ENCODE measurements at places on chromosomes 4 and X.

DNA sequence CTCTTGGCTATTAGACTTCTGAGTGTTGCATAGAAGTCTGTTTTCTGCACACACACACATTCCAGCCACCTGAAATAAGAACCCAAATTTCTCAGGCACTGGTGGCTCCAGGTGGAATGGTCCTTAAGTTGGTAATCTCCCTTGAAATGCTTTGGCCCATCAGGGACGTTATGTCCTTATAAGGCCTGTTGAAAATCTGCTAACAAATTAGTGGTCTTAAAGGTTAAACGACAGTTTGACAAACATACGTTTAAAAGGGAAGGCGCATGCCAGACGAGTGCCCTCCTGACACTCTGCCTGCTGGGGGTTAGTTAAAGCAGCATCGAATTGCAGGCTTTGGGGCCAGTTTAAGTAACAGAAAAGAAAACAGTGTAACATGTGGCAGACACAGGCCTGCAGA is 125.0 kb downstream of the TBX22 start:
- no peak for DNase-seq

- DNase-seq, result no peak
Measured at GRCh38 chr4:88415982-88416381, 37.3 kb downstream of the HERC6 start.

GRCh38 chrX:17579026-17579425 is 158.3 kb upstream of the SCML1 start:
- DNase-seq, result no peak

DNA sequence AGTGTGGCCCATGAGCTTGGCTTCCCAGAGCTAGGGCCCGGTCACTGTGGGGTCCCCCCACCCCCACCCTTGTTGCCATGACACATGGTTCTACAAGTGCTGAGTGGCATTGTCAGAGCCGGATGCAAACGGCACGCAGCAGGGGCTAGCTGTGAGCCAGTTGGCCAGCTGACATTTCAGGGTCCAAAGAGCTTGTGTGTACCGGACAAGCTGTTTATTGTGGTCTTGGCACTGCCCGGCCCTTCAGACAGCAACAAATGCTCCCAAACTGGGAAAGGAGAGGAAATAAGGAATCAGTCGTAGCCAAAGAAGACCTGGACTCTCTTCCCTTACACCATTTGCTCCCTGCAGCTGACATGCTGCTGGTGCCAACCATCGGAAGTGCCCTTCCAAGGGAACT is 36.8 kb downstream of the TSC22D3 start:
- no peak for DNase-seq

DNA sequence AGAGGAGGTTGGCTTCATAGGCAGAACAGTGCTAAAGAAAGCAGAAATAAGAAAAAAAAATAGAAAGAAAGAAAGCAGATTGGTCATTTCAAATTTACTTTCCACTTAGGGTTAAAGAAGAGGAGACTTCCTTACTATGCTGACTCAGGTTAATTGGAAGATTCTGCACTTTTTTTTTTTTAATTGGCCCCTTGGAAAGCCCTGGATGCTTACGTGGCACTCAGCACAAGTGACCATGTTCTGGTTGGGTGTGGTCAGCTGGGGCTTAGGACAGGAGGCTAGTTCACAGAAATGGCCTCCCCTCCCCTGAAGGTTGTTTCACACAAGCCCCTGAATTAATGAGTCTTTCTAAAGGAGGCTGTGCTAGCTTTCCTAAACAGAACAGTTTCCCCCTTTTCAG is 14.5 kb downstream of the MAGEA9B start:
- DNase-seq, result no peak

All from SK-N-DZ (cell line).